ENCODE measurements at places on chromosomes 12 and 14.

GRCh38 chr12:121810833-121811433 is 7.1 kb downstream of the SETD1B start:
- no peak for DNase-seq

- no peak for DNase-seq
Observed at GRCh38 chr14:58919217-58919616, 269.2 kb upstream of the DAAM1 start.

GRCh38 chr14:79916892-79917291 is 294.4 kb downstream of the DIO2 start:
- DNase-seq: no peak

DNA sequence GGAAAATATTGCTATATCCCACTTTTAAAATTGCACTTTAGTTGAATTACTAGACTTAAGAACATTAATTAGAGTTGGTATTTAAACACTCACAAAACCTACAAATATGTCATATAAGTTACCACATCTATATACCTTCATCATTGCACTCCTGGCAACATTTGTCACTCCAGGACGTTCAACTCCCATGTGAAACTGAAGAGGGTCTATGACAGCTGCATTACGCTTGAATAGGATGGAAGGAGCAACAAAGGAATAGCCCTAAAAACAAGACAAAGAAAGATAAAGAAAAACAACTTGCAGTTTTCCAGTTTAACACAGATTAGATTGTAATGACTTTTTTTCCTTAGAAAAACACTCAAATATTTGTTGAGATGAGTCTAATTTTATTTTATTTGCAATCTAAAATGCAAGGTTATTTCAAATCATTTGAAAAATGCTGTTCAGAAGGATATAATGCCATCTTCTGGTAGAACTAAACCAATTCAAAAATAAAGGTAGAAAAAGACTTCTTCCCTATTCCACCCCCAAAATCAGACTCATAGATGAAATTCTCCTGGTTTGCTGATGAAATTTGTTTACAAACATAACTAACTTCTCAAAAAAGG is 84.3 kb upstream of the TTC7B start:
- DNase-seq: no peak

DNA sequence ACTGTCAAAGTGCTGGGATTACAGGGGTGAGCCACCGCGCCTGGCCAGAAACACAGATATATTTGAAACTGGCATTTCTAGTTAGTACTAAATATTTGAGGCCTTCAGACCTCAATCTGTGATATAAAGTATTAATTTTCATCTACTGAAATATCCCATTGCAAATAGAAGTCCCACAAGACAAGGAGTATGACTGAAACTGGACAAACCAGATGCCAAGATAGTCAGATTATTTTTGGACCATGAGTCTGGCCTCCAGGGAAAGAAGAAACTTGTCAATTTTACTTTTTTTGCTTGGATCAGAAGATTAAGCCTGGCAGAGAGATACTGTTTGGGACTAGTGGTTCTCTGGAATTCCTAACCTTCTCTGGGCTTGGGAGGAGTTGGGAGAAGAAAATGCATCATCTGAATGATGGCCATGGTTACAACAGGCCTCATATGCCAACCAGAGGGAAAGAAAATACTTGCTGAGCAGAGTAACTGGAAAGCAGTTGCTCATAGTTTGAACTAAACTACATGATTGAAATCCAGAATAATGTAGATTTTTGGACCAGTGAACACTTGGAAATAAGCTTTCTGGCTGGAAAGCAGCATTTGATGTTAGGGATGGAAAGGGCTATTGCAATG is 2.9 kb upstream of the SMOC1 start:
- no peak for DNase-seq

DNA sequence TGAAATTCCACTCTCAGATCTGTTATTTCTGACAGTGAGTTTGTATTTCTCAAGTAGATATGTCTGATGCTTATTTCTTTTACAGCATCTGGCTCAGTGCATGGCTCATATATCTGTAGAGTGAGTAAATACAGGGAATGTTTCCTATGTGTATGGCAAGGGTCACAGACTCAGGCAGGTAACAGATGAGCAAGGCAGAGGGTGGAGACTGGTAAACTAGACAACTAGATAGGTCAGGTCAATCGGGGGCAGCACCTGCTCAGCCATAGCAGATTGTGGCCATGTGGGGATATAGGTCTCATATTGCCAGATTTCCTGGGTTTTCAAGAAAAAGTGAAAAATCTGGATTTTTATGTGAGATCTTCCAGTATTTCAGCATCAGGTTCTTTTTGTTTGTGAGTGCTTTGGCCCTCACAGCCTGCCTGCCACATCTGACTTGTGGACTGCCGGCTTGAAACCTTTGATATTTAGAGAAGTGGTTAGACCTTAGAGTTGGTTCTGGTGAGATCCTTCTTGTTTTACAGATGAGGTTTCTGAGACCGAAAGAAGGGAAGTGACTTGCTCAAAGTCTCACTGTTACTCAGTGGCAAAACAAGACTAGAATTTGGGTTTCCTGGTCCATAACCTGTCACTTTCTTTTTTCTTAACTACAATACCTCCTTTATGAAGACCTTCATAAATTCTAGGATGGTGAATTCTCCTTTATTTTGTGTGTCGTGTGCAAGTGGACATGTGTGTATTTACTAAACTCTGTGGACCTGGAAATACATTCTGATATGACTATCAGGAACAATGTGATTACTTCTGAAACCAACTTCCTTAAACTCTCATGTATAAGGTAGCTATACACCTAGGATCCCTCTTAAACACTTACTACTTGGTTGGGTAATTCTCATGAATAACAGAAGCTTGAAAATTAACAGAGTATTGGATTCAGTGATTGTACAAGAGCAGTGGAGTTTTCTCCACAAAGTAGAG is 34.4 kb downstream of the PROX2 start:
- DNase-seq: no peak

GRCh38 chr12:21813125-21813524 is 38.6 kb upstream of the KCNJ8 start:
- DNase-seq: no peak

- no peak for DNase-seq
Observed at GRCh38 chr14:59347915-59348314, 117.3 kb downstream of the GPR135 start.

- DNase-seq: no peak
Observed at GRCh38 chr14:99674776-99675381, 9.2 kb upstream of the CYP46A1 start.

All from stimulated activated CD4-positive, alpha-beta T cell treated with anti-CD3 and anti-CD28 coated beads, Interleukin-2, amount 100 ng/mL, for 48 hours (primary cell).